ENCODE measurements at places on chromosomes 6 and 20.

GRCh38 chr6:98672681-98673475 is 161.5 kb upstream of the POU3F2 start:
- no peak for DNase-seq

DNA sequence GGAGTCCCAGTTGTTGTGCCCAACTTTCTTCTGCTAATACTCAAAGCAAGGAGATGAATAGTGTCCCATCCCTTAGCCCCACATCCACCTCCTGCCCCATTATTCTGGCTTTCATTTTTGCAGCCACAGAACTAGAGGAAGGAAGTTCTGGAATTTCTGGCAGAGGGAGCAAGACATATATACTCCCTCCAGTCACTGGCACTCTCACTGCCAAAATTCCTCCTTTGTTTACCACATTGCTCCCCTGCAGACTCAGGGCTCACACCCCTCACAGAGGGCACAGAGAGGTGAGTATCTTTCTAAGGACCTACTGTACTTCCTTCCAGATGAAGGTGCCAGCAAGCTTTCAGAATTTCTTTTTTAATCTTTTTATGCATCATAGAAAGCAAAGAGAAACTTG is 168.0 kb upstream of the ID4 start:
- DNase-seq = no peak

- DNase-seq = peak; percentile 72
These were observed 129.9 kb downstream of the HFE start for GRCh38 chr6:26216886-26217713.

DNA sequence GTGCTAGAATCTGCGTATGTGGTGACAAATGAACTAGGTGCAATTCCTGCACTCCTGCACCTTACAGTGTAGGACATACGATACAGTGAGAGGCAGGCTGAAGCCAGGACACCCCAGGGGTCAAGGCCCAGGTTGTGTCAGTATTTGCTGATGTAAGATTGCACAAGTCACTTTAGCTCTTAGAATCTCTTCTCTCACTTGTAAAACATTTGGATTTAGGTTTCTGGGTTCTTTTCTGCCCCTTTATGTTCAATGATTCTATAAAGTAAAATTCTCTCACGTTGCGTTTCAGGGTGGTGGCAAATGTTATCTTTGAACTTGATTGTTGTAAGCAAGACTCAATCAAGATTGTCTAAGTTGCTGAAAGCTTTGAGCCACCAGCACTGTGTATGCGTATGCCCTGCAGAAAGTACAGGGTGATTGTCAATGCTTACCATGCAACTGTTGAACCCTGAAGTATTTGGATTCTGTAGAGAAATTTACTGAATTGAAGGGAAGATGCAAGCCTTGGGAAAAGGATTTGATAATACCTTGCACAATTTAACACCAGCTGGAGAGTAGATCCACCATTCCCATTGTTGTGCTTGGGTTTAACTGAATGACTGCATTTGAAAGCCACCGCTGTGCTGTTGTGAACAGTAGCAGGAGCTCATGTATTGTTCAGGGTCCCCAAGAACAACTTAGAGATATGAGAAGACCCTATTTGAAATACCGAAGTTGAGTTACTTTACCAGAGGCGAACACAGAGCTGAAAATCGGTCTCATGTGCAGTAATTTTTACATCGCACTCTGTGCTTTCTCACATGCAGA is 106.1 kb upstream of the CITED2 start:
- DNase-seq = no peak

GRCh38 chr6:6386010-6386409 is 65.5 kb upstream of the F13A1 start:
- no peak for DNase-seq

- DNase-seq = no peak
These were observed 1272.1 kb upstream of the ADGRB3 start for GRCh38 chr6:67362976-67363375.

DNA sequence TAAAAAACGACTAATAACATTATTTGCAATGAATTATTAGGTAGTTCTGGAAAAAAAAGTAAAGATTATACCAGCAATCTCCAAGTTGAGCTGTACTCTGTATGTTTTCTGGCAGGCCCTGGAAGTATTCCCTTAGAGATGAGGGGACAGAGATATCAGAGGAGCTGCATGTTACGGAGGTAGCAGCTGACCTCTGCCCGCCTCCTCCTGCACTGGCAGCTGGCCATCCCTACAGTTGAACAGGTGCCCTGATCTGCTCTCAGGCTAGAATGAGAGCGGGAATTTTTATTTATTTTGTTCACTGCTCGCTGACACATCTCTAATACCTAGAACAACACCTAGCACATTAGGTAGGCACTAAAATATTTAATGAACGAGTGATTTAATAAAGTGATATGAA is 23.1 kb downstream of the FBXL4 start:
- no peak for DNase-seq

DNA sequence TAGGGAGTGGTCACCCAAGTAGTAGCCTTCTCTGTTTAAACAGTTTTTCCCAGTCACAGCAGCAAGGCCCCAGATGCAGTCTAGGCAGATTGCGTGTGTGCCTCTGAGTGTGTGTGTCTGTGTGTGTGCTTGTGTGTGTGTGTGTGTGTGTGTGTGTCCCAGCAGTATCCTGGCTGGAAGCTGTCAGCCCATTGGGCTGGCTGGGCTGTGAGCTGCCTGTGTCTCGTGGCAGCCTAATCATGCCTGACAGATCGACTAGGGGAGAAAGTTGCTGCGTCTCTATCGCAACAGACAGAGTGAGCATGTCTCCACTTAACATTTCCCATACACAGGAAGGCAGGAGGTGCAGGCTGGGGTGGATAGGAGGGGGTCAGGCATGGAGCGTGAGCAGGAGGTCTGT is 42.9 kb upstream of the LRFN2 start:
- DNase-seq = no peak

GRCh38 chr6:109299776-109300564 is 82.3 kb downstream of the CD164 start:
- no peak for DNase-seq

DNA sequence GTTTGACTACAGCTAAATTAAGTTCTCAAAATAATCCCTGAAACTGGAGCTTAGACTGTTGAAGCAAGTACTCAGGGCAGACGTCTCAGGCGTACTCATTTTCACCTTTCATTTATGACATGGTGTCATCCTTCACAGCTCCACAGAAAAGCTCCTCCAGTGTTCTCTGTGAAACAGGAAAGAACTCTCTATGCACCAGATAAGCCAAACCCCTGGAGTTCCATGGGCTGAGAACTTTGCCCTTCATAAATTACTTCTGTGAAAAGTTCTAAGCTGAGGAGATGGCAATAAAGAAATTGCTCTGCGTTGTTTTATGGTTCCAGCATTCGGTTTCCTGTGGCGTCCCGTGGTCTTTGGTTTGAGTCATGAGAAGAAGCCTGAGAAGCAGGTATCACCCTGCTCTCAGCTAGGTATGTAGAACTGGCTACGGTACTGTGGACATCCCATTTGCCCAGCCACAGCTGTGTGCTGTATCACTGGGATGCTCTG is 20.2 kb upstream of the RREB1 start:
- no peak for DNase-seq

DNA sequence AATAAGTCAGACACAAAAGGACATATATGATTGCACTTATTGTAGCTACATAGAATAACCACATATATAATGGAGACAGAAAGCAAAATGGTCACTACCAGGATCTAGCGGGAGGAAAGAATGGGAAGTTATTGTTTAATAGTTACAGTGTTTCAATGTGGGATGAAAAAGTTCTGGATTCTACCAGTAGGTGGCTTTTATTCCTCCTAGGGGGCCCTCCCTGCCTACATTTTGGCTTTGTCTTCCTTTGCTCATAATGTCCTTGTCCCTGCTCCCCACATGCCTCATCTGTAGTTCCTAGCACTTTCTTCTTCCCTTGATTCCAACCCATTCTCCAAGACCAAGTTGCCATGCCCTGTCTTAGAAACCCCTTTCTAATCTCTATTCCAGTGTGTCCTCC is 16.3 kb downstream of the ZNF133 start:
- no peak for DNase-seq

DNA sequence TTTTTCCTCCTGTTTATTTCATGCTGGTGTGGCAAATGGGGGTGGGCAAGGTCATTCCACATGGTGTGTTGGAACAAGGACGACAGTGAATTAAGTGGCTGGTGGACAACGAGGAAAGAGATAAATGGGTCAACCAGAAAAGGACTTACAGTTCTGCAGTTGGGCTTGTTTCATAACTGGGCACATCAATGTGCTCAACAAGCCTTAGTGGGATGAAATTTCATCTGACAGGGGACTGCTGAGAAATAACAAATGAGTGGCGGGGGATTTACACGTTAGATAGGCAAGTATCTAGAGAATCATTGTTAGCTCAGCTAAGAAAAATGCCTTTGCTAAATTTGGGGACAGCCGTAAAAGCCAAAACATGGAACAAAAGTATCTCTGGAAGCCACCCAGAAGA is 163.6 kb downstream of the NRN1 start:
- no peak for DNase-seq

- DNase-seq = peak; percentile 32
These were observed 5.4 kb downstream of the NPBWR2 start for GRCh38 chr20:64101731-64102621.

DNA sequence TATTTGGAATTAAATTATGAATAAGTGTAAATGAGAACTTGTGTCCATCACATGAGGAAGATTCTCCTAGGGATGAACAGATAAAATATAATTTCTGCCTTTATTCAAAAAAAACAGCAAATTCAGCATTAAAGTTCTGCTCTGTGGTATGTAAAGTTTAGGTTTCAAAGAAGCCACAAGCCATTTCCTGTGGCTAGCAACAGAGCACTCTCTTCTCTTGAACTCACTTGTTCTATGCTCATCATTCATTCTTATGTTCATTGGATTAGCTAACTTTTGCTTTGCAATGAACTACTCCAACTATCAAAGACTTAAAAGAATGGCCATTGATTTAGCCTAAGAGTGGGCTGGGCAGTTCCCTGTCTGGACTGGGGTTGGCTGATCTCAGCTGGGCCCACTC is 20.8 kb upstream of the SNRPB2 start:
- DNase-seq = no peak

DNA sequence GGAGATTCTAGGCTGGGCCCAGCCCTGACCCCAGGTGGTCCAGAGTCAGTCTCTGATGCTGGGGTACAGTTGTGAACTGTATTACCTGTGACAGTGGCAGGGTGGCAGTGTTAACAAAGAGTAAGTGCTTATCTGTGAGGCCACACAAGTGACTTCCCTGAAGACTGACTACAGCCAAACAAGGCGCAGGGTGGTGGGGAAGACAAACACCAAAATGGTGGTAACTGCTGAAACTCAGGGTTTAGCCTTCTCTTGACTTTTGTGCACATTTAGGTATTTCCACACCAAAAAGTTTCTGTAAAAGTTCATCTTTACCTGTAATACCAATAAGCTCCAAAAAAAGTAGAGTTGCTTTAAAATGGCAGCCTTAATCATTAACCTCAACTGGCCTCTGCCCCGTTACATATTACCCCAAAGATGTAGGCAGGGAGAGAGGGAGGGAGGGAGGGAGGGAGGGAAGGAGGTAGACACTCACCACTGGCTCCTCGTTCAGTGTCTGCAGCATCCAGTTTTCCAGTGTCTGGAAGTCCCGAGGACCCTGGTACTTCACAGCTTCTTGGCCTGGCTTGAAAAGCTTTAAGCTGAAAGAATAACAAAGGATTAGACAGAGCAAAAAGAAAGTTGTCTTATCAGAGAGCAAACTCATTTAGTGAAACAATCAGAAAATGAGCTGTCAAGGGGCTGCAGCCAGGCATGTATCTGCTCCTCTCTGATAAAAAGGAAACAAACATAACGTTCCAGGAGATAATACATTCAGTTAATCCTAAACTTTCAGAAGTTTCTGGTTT is 11.3 kb downstream of the TXNDC5 start:
- no peak for DNase-seq

GRCh38 chr6:53910834-53911233 is 116.0 kb downstream of the LRRC1 start:
- no peak for DNase-seq

- no peak for DNase-seq
These were observed 118.0 kb downstream of the B3GAT2 start for GRCh38 chr6:70838907-70839285.

GRCh38 chr20:57559289-57559634 is 1.6 kb upstream of the PCK1 start:
- no peak for DNase-seq

Data from stimulated activated CD8-positive, alpha-beta memory T cell treated with anti-CD3 and anti-CD28 coated beads, Interleukin-7, amount 100 ng/mL, for 48 hours (primary cell).